ENCODE measurements at places on chromosomes 5 and 9.

- DNase-seq: peak; percentile 72
Measured at GRCh38 chr9:116365056-116365471, 211.5 kb downstream of the PAPPA start.

- DNase-seq: no peak
Measured at GRCh38 chr9:20378851-20379250, 243.4 kb downstream of the MLLT3 start.

GRCh38 chr9:137320555-137321384 is 18.7 kb upstream of the NRARP start:
- DNase-seq: no peak

DNA sequence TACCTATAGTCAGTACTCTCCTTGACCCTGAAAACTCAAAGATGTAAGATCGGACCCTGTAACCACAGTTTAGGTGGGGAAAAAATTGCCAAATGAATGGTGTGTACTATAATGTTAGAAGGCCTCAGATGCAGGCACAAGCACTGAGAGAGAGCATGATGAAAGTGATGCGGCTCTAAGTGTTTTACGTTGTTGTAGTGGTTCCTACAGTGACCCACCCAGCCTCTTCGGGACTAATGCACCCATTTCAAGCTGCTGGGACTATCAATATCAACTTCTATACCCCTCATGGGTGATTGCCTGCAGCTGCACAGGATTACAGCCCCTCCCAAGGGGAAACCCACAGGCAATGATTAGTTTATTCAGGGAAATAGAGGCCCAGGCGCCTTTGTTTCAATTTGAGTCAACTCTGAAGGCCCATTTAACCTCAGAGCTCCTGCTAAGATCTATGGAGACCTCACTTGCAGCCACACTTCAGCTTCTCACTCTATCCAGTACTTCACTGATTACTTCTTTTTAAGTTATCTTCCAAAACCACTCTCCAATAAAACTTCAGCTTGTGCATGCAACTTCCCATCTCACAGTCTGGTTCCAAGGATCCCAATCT is 340.7 kb downstream of the NR2F1-AS1 start:
- DNase-seq: no peak

DNA sequence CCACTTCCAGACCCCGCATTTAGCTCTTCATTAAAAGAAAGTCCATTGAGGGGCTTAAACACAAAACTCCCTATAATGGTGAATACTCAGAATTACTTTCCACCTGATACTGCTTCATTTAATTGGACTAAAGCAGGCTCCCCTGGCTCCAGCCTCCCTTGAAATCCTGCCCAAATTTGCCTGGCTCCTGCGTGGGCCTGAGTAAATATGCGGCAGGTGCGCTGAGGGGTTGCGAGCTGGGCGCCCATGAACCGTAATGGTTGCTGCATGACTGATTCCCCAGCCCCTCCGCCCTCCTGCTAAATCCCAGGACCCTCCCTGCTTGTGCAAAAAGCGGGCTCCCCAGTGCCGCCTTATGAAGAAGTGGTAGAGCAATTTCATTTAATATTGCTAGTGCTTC is 639.7 kb downstream of the BNC2 start:
- DNase-seq: no peak

- DNase-seq: peak; percentile 60
Measured at GRCh38 chr5:83927140-83927733, 206.6 kb upstream of the HAPLN1 start.

DNA sequence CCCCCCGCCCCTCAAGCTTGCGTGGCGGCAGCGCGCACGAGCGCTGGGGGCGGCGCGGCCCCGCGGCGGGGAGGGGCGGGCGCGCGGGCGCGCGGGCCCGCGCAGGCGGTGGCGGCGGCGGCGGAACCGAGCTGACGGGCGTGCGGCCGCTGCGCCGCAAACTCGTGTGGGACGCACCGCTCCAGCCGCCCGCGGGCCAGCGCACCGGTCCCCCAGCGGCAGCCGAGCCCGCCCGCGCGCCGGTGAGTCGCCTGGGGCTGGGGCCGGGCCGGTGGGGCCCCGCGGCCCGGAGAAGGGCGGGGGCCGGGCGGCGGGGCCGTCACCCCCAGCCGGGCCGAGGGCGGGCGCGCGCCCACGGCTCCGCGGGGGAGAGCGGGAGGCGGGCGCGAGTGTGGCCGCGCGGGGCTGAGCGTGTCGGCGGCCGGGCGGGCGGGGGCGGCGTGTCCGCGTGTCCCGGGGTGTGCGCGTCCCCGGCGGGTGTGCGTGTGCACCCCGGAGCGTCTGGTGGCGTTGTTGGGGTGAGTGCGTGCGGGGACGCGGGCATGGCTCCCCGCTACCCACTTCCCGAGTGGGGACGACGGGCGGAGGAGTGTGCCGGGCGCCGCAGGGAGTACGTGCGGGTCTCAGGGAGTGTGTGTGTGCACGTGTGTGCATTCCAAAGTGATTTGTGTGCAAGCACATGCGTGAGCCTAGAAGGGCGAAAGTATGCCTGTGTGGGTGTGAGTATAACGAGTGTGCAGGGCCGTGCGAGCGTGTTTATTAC is at the start of gene NEK6:
TSS of gene NEK6 (plus strand) at position 106 of the 763 bp plus-strand sequence. CDS start 44,016 bp downstream, outside the sequence.
- DNase-seq: peak; percentile 76

DNA sequence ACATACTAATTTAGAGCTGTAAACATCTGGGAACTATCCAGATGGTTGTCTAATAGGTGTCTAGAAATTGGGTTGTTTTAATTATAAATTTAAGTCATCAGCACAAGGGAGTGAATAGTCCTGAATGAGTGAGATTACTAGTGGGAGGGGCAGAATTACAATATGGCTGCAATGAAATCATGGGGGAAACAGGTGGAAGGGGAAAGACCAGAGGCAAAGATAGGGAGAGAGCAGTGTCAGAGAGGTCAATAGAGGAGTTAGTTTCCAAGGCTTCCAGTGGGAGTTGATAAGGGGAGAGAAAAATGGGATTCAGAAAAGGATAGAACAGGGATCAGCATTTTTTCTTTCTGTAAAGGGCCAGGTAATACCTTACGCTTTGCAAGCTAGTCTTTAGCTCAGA is 8.9 kb downstream of the AK6 start:
- DNase-seq: no peak

DNA sequence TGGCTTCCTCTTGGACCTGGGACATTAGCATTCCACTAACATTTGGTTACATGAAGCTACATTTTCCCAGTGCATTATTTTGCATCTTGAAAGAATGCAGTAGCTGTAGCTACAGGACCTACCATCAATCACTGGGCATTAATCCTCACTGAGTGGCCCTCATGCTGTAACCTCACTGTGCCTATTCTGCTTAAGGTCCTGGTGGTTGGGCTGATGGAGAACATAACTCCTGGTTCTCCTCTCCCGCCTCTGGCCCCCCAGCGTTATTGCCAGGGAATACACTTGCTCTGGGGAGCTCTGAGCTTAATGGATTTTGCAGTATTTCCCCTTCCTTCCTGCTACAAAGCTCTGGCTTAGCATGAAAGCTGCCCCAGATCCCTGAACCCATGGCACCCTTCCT is 111.5 kb upstream of the EQTN start:
- DNase-seq: no peak

GRCh38 chr5:138953387-138954256 is 78.5 kb upstream of the LRRTM2 start:
- DNase-seq: peak; percentile 66

DNA sequence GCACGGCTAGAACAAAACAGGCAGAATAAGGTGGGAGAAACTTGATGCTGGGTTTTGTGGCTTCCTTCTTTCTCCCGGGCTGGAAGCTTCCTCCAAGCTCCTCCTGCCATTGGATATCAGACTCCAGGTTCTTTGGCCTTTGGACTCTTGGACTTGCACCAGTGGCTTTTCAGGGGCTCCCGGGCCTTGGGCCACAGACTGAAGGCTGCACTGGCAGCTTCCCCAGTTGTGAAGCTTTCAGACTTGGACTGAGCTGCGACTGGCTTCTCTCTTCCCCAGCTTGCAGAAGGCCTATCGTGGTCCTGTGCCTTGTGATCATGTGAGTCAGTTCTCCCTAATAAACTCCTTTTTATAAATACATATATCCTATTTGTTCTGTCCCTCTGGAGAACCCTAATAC is 364.4 kb downstream of the DNAH5 start:
- DNase-seq: no peak

GRCh38 chr9:36433386-36433785 is 33.3 kb upstream of the RNF38 start:
- no peak for DNase-seq

Measured in fibroblast of mammary gland (primary cell).